Neural crest cell (in vitro differentiated cells): ENCODE measurements at places on chromosomes 5 and 9. TPM values are rescaled to one million over a fixed set of nuclear protein-coding genes. Genes with fewer than 3 reads are reported as not detected.

GRCh38 chr5:11809407-11809806 is 94.8 kb downstream of the CTNND2 start:
- no peaks in the 10 kb centered on the region for H3K4me1 ChIP-seq
- H3K36me3 ChIP-seq, result no peaks in the 10 kb centered on the region
- no peaks in the 10 kb centered on the region for H3K27me3 ChIP-seq
- no peak overlapping the region for H3K4me3 ChIP-seq

- no peaks in the 10 kb centered on the region for H3K36me3 ChIP-seq
- H3K4me1 ChIP-seq, result no peaks in the 10 kb centered on the region
- H3K27me3 ChIP-seq, result no peaks in the 10 kb centered on the region
- H3K4me3 ChIP-seq, result no peak overlapping the region
Observed at GRCh38 chr9:79764374-79764773, 192.6 kb downstream of the TLE4 start.

GRCh38 chr9:107213080-107213479 is 70.0 kb upstream of the RAD23B start:
- H3K27ac ChIP-seq, result no peak overlapping the region
- H3K4me3 ChIP-seq, result no peak overlapping the region
- H3K4me1 ChIP-seq, result peaks cover 11% of the 10 kb centered on the region
- H3K27me3 ChIP-seq, result no peaks in the 10 kb centered on the region

- H3K27me3 ChIP-seq, result no peaks in the 10 kb centered on the region
- no peak for DNase-seq
- no peak overlapping the region for H3K4me3 ChIP-seq
Observed at GRCh38 chr9:87109851-87110250, 162.5 kb upstream of the GAS1 start.

GRCh38 chr5:71621268-71621667 is 34.1 kb downstream of the MCCC2 start:
- H3K4me1 ChIP-seq, result no peaks in the 10 kb centered on the region
- no peak for DNase-seq
- no peak overlapping the region for H3K4me3 ChIP-seq
- H3K36me3 ChIP-seq, result peaks cover 30% of the 10 kb centered on the region
- no peaks in the 10 kb centered on the region for H3K27me3 ChIP-seq

DNA sequence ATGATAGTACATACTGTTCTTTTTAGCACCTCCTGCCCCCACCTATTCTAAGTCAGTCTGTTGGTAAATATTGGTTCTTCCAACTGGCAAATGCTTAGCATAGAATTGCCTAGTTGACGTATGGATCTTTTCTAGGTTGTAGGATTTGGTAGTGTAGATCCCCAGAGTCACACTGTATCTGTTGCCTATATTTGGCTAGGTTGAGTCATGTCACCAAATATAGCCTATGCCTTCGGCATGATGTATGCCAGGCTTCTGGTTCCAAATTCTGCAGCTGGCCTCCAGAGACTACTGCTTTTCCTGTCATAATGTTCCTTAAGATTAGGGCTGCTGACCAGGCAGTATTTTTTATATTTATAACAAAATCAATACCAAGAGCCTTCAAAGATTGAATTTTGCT is 38.2 kb downstream of the CPEB4 start:
- no peak overlapping the region for H3K4me3 ChIP-seq
- H3K4me1 ChIP-seq, result peaks cover 35% of the 10 kb centered on the region
- H3K27me3 ChIP-seq, result no peaks in the 10 kb centered on the region
- no peak overlapping the region for H3K27ac ChIP-seq
- H3K36me3 ChIP-seq, result no peaks in the 10 kb centered on the region
- no peak for DNase-seq

The KCNMB1 gene
- total RNA-seq, result 0.09 TPM in 1 of 2 replicates, not detected in the other

DNA sequence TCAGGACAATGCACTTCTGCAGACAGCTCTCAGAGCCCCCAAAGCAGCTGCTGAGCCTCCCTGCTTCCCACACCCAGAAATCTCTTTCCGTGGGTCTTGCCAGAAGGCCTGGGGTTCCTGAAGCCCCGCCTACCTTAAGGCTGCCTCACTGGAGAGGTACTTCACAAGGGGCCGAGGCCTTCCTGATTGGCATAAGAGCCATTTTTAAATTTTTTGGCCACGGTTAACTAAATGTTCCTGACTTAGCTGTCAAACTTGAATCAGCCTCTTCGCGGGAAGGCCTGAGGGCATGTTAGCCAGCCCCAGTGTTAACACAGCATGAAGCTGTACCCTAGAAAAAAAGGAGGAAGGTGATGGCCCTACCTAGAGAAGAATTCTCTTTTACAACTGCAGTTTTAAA is 20.7 kb upstream of the EPB41L4B start:
- DNase-seq, result no peak
- H3K4me3 ChIP-seq, result no peak overlapping the region
- H3K27ac ChIP-seq, result no peak overlapping the region

GRCh38 chr9:128556926-128557634 is 4.7 kb downstream of the SPTAN1 start:
- peak overlapping the region; percentile 66 for H3K4me3 ChIP-seq
- no peak overlapping the region for H3K27ac ChIP-seq
- DNase-seq, result no peak
- H3K4me1 ChIP-seq, result peaks cover 28% of the 10 kb centered on the region
- no peaks in the 10 kb centered on the region for H3K36me3 ChIP-seq

The PTPA gene
- total RNA-seq, result 136 and 144 TPM in 2 replicates

DNA sequence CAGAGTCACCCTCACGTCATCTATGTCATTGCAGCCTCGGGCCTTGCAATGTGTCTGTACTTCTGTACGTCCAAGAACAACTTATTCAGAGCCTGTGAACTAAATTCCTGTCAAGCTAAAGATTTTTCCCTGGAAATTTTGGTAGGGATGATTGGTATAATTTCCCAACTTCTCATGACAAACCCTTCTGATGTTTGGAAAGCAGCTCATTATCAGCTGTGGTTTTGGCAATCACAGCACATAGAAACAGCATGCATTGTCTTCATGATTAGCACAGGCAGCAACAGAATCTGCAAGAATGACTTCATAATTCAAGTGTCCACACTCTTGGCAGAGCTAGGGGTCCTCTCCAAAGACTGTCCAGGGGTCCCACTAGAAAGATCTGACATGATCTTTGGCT is 49.5 kb downstream of the APBA1 start:
- DNase-seq, result no peak
- no peaks in the 10 kb centered on the region for H3K27me3 ChIP-seq
- no peak overlapping the region for H3K4me3 ChIP-seq
- H3K27ac ChIP-seq, result no peak overlapping the region
- H3K4me1 ChIP-seq, result peaks cover 7% of the 10 kb centered on the region
- H3K36me3 ChIP-seq, result no peaks in the 10 kb centered on the region

- DNase-seq, result peak; percentile 1
- H3K27me3 ChIP-seq, result peaks cover 72% of the 10 kb centered on the region
- no peak within 1 kb of the TSS for H3K27ac ChIP-seq
- H3K4me3 ChIP-seq, result no peak within 1 kb of the TSS
- peaks cover 9% of the 10 kb centered on the region for H3K4me1 ChIP-seq
Observed at GRCh38 chr5:35990941-35991611, at the start of gene UGT3A1. UGT3A1 (minus strand) TSS chr5:35991390; CDS start chr5:35991240, 150 bp downstream.

DNA sequence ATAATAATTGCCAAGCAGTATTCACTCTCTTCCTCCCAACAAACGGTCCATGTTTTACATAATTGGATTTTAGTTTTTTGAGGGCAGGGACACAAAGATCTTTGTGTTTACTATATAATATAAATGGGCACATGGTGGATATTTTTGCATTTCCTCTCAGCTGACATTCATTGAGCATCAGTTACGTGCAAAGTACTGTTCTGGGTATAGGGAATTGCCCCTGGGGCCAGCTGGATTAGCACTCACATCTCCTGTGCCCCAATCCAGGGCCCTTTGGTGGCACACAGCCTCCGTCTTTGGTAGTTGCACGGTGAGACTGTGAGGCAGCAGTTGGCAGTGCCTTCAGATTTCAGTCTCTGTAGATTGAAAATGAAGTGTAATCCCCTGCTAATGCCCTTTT is 1.6 kb downstream of the TDRD7 start:
- H3K27me3 ChIP-seq, result peaks cover 74% of the 10 kb centered on the region
- no peak overlapping the region for H3K27ac ChIP-seq
- DNase-seq, result no peak
- H3K36me3 ChIP-seq, result no peaks in the 10 kb centered on the region

GRCh38 chr5:109589239-109589638 is 100.5 kb upstream of the MAN2A1 start:
- H3K27ac ChIP-seq, result no peak overlapping the region
- no peaks in the 10 kb centered on the region for H3K36me3 ChIP-seq
- no peak for DNase-seq
- H3K4me1 ChIP-seq, result no peaks in the 10 kb centered on the region
- no peak overlapping the region for H3K4me3 ChIP-seq

- no peak overlapping the region for H3K27ac ChIP-seq
- no peaks in the 10 kb centered on the region for H3K4me1 ChIP-seq
- no peak overlapping the region for H3K4me3 ChIP-seq
- no peak for DNase-seq
- no peaks in the 10 kb centered on the region for H3K36me3 ChIP-seq
Observed at GRCh38 chr5:136620016-136620419, 254.7 kb upstream of the TRPC7 start.

The PRSS3 gene
- not detected in 2 replicates for total RNA-seq

DNA sequence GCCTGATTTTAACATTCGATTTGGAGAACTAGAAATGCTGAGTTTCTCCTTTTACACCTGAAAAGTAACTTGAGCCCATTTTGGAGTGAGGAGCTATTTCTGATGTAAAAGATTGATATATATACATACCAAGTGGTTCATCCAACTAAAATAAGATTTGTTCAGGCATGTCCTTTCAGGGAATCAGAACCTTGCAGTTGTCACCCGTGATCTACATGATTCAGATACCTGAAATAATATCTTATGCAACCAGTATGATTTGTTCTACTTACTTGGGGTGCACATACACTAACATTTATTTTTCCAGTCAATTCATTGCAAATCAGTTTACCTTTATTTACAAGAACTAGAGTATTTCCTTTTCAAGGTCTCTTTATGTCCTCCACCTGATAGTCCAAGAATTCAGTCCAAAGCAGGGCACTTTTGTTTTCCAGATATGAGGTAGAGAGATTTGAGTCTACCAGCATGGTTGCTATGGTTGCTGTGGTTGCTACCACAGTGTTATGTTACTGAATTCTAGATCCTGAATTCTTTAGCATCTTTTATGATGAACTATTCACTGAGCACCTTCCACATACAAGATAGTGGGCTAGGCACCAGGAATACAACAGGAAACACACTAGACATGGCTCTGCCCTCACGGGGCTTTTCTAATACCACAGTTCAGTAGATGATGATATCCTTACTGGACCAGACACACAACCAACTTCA is 49.3 kb downstream of the CCL28 start:
- H3K36me3 ChIP-seq, result peaks cover 11% of the 10 kb centered on the region
- no peak overlapping the region for H3K4me3 ChIP-seq
- no peak for DNase-seq
- no peak overlapping the region for H3K27ac ChIP-seq
